ENCODE measurements at places on chromosomes 3 and 15.

DNA sequence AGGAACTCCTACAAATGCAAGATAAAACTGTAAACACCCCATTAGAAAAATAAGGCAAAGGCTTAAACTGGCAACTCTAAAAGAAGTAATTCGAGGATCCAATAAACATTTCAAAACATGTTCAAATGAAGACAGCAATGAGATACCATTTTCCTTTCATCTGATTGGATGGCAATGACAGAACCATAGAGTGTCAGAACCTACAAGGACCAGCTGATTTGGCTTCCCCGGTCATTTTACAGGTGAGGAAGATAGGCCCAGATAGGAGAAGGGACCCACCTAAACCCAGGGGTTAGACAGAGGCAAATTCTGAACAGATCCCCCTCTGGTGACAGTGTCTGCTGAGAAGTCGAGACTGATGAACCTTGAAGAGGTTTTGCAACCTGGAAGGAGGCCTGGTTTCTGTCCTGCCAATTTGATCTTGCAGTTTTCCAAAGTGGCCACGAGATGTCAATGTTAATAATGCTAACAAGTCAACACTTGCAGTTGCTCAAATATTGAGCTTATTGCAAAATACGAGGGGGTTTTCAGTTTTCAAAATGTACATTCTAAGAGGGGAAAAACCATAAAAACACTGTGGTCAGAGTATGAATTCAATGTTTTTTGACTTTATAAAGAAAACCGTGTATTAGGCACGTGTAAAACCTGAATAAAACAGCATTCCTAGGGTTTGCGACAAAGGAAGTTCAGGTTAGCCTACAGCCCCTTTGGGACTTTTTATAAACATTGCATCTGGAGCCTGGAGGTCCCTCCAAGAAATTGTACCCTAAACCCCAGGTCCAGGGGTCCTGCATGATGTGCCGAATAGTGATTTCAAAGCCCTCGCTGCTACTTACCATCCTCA is 21.5 kb downstream of the CFAP161 start:
- DNase-seq, result no peak

DNA sequence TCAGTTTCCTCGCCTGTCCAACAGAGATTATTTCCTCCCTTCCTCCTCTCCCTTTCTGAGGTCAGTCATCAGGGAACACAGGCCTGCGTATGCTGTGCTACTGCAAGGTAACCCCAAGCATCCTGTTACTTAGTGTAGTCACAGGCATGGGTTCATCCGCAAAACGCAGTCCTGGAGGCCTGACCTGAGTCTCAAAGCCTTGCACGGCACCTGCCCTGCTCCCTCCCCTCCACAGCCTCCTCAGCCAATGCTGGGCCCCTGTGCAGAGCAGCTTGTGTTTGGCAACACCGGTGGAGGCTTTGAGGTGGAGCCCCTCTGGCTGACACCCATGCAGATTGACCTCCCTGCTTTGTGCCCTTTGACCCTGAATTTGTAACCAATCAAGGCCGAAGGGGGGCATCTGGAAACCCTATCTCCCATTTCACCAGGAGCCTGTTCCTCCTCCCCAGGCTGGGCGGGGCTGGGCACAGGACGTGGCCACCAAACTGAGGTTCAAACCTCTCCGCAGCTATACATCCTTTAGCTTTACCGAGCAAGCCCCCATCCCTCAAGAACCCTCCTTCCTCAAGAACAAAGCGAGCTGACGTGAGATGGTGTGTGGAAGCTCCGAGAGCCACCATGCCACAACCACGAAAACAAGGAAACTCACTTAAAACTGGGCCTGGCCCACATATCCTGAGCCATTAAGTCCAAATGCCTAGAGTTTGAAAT is 21.5 kb downstream of the TKT start:
- no peak for DNase-seq

DNA sequence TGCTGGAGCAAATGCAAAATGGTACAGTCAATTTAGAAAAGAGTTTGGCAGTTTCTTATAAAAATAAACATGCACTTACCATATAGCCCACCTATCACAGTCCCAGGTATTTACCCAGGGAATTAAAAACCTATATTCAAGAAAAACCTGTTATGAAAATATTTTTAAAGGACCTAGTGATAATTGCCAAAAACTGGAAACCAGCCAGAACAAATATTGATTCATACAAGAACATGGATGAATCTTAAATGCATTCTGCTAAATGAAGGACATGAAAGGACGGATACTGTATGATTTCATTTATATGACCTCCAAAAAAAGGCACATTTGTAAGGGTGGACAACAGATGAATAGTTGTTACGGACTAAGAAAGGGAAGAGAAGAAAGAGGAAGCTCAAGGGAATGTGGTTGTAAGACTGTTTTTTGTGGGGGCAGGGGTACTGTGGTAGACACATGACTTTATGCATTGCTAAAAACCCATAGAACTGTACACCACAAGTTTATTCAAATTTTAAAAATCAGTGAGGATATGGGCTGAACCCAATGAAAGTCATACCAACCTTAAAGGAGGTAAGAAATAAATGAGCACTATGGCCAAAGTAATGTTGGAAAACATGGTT is 61.0 kb downstream of the ZBBX start:
- no peak for DNase-seq

DNA sequence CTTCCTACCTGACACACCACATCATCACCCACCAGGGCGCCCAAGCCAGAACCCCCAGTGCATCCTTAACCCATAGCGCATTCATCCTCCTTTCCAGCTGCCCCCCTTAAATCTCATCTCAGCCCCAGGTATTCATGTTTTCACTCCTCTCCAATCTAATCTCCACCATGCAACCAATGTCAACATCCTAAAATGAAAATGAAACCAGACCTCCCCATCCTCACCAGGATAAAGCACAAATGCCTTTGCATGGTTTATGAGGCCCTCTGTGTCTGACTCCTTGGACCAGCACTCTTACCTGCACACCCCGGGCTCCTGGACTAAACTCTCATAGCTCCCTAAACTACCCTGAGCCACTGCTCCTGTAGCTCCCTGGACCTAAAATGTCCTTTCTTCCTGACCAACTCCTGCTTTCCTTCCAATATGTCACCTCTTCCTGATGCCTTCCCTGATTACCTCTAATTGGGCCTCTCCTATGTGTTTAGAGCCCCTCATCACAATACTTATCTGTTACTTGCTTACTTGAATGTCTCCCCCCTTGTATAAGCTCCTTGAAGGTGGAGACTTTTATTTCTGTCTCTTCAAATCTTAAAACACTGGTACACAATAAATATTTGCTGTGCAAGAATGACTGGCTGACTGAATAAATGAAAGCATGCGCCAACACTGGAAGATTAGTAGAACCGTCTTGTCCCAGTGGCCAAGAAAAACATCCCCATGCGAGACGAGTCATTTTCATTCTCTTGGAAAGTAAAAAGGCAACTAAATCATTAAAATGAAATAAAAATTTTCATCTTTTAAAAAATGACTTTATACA is 142.5 kb downstream of the XXYLT1 start:
- no peak for DNase-seq

DNA sequence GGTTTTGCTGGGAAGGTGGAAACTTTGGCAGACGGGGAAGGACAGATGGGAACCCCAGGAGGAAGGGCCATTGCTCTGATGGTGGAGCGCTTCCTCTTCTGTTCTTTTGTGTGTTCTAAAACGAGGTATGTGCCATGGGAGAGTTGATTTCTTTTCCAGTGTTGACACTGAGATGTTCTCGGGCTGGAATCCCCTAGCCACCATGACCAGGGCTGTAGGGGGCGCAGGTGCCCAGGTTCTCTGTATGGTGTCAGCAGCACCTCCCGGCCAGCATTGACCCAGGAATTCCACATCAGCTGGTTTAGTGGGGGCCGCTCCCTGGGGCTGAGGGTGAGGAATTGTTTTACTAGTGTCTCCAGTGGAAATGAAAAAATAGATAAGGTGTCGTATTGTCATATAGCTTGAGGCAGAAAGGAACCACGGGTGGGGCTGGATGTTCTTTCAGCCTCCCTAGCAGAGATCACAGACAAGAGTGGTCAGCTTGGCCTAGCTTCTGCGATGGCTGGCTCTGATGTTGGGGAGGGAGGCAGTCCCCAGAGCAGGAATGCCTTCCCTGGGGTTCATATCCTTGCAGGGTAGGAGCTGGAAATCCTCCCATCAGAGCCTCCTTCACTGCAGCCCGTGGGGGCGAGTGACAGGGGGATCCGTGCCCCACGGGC is 34.2 kb upstream of the ACAD9 start:
- DNase-seq, result no peak

GRCh38 chr3:42094691-42095391 is 3.7 kb downstream of the TRAK1 start:
- DNase-seq, result no peak
